MG63 (cell line): ENCODE measurements at places on chromosomes 4 and X. TPM values are rescaled to one million over a fixed set of nuclear protein-coding genes. Genes with fewer than 3 reads are reported as not detected.

- DNase-seq, result no peak
These were observed 7.4 kb downstream of the PSAPL1 start for GRCh38 chr4:7427361-7427760.

DNA sequence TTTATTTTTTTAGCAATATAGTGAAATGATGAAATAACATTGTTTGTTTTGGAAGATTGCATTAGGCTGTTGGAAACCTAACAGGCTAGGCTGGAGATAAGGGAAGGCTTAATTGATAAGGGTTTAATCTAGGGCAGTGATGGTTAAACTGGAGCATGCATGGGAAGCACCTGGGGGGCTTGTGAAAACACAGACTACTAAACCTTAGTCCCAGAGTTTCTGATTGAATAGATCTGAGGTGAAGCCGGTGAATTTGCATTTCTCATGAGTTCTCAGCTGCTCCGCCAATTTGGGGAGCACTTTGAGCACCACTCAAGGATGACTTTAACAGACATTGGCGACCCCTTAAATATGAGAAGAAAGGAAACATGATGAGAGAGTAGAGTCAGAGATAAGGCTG is 11.5 kb downstream of the STK26 start:
- DNase-seq, result no peak

- peak; percentile 63 for DNase-seq
These were observed 1467.4 kb downstream of the C4orf33 start for GRCh38 chr4:130563185-130563888.

GRCh38 chr4:11488657-11489452 is 60.2 kb upstream of the HS3ST1 start:
- DNase-seq, result no peak

DNA sequence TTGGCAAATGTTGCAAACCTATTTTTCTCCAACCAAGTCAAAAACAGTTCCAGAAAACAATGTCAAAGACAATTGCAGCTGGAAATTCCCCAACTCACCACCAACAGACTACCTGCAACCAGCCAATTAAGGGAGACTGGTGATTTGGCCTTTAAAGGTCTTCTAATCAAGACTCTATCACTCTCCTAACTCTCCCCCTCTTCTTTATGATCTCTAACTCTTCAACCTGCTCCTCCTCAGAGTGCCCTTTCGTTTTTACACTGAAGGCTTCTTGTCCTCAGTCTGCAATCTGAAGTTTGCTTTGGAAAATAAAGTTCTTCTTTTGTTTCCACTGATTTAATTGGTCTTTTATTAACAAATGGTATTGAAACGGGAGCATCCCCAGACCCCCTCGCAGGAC is 203.9 kb downstream of the TECRL start:
- DNase-seq, result no peak

DNA sequence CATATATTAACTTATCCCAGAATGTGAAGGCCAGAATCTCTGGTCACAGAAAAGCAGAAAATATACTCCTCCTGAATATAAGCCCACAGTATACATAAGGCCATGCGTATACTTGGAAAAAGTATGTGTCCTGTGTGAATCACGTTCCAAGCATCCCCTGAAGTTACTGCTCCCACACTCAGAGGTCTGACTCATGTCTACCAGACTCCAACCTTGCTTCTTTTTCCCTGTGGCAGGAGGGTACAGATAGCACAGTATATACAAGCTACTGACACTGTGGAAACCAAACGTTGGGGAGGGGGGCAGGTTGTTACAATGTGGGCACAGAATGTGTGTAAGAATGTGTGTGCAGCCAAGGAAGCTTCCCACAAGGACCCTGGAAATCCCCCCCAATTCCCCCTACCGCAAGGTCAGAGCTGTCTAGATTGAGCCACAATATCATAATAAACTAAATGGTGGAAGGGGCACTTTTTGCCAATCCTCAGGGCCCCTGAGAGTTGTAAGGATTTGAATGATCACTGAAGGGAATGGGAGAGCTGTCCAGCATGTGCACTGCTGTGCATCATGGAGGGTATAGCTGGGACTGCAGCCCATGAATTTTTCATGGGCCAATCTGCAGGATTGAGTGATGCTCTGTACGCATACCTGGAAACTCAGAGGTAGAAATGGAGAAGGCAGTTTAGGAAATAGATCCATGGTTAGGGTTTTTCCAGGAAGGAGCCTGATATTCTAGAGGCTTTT is 7.4 kb upstream of the RELL1 start:
- DNase-seq, result no peak

DNA sequence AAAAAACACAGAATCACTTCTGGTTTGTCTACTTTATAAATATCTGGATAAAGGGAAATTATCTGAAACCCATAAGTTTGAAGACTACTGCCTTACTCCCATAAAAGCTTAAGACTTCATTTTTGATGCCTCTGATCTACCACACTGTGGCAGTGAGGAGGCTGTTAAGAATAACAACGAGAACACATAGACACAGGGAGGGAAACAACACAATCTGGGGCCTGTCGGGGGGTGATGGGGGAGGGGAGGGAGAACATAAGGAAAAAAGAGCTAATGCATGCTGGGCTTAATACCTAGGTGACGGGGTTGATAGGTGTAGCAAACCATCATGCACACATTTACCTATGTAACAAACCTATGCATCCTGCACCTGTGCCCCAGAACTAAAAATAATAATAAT is 573.7 kb downstream of the GBA3 start:
- no peak for DNase-seq

DNA sequence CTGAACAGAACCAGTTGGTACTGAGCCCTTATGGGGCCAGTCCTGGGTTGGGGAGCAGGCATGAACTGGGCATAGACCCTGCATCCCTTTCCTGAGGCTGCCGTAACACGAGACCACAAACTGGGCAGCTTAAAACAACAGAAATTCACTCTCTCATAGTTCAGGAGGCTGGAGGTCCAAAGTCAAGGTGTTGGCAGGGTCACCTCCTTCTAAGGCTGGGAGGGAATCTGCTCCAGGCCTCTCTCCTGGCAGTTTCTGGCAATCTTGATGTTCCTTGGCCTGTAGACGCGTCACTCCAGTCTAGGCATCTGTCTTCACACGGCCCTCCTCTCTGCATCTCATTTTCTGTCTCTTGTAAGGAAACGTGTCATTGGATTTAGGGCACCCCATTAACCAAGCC is 19.8 kb upstream of the SORCS2 start:
- DNase-seq, result no peak

DNA sequence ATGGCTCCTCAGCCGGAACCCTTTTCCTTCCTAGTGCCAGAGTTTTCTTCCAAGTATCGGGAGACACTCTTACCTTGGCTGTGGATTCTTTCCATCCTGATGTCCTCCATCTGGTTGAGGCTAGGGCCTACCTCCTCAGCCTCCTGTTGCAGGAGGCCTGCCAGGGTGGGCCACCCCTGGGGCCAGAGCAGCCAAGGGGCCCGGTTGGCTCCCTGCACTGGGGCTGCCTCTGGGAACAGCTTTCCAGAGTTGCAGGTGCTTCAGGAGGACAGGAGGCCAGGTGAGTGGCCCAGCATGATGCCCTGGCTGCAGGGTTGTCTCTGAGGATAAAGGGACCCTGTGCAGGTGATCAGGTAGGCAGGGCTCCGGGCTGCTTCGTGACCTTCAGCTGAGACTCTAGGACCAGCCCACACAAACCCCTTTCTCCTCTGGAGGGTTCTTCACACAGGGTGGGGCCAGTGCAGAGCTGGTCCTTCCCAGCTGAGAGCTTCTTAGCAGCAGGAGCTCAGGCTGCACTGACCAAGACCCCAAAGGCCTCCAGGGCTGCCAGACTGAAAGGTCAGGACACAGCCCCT is 5.3 kb upstream of the GPR78 start:
- DNase-seq, result no peak

GRCh38 chr4:44447563-44448504 is 775 bp downstream of the KCTD8 start:
- DNase-seq, result peak; percentile 2

DNA sequence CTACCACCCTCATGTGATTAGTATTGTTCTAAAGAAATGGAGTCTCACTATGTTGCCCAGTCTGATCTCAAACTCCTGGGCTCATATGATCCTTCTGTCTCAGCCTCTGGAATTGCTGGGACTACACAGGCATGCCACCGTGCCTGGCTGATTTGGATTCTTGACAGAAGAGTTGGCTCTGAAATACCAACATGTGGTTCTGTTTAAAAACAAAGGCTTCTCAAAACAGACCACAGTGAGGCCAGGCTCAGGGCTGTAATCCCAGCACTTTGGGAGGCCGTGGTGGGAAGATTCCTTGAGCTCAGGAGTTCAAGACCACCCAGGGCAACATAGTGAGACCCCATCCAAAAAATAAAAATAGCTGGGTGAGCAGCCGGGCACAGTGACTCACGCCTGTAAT is 126.7 kb downstream of the DHRSX start:
- DNase-seq, result peak; percentile 51

The NR3C2 gene
- not detected in 2 replicates for total RNA-seq

The MEPE gene
- not detected in 2 replicates for total RNA-seq

The BCAP31 gene
- 311 and 346 TPM in 2 replicates for total RNA-seq

The PLP1 gene
- not detected in 2 replicates for total RNA-seq
